ENCODE measurements at places on chromosomes 1 and 21.

GRCh38 chr1:53294567-53294966, 33.3 kb downstream of the LRP8 start:
- DNase-seq: no peak

DNA sequence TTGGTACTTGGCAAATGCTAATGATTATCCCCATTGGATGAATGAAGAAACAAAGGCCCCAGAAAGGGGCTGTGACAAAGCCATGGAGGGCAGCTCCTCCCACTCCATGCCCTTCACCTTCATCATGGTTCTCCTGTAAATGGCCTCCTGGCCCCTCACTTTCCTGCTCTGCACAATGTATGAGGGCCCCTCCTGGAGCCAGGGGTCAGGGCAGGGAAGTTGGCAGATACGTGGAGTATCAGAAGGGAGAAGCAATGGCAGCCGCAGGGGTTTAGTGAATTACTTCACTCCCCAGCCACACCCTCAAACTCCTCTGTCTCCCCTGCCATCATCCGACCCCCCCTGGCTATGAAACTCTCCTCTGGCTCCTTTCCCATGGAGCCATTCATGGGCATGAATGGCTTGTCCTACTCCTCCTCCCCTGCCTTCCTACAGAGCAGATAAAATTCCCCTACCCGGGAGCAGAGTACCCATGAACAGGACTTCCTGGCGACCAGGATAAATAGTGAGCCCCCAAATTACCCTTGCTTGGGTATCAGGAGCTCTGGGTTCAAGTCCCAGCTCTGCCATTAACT, 86.3 kb downstream of the CAMK2N1 start:
- no peak for DNase-seq

- DNase-seq: no peak
These were observed 105.9 kb downstream of the KCNK2 start for GRCh38 chr1:215188302-215188950.

GRCh38 chr21:29293495-29293894, 5.2 kb upstream of the BACH1 start:
- no peak for DNase-seq
